NCI-H1436 (cell line): ENCODE measurements at places on chromosomes 3 and 15.

DNA sequence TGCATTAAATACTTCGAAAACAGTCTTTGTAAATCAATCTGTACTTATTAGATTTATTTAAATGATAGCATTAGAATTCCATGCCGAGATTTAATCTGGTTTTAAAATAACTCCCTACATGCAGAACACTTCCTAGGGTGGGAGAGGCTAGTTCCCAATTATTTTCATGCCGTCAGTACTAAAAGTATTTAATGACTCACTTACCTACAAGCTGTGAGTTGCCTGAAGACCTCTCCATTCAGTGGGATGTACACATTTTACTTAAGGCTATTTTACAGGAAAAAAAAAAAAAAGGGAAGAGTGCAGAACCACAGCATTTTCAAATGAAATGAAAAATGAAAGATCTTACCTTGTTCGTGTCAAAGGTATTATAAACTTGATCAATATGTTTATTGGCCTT, 469 bp downstream of the GUCA1C start:
- no peak for DNase-seq

GRCh38 chr3:194637541-194638400, 4.6 kb upstream of the TMEM44 start:
- no peak for DNase-seq

DNA sequence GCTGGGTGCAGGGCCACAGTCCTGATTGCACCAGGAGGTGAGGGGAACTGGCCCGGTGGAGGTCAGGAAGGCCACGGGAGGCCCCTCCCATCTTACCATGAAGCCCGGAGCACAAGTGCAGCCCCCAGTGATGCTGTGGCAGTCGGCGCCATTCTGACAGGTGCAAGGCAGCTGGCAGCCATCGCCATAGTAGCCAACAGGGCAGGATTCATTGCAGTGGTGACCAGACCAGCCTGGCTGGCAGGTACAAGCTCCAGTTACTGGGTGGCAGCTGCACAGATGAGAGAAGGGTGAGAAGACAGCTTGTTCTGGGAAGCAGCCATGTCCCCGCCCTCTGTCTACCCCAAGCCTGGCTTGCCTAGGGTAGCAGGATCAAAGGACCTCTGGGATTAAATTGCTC, 88.2 kb downstream of the RAB11A start:
- no peak for DNase-seq

DNA sequence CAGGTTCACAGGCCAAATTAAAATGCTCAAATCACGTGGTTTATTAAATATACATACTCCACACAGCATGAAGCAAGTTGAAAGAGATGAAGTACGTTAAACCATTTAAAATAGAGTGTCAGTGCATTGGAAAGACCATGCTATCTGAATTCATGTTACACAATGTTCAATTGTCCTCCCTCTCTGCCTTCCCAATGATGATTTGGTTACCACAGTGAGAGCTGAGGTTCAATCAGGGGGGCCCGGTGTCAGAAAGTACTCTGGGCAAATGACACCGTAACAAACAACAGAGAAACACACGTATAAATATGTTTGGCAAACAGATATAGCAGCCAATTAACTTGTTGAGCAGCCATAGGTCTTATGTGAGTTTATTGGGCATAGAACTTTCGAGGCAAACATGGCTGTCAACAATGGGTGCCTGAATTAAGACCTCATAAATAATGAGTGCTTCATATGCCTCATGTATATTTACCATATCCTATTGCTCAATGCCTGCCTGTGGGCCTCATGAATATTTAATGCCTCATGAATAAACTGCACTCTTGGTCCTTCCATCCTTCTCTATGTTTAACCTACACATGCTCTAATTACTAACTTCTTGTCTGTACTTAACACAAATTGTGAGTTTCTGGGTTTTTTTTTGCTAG, 641.5 kb downstream of the PLOD2 start:
- peak; percentile 40 for DNase-seq

- peak; percentile 89 for DNase-seq
Observed at GRCh38 chr3:48663489-48664312, 1.0 kb upstream of the CELSR3 start.

DNA sequence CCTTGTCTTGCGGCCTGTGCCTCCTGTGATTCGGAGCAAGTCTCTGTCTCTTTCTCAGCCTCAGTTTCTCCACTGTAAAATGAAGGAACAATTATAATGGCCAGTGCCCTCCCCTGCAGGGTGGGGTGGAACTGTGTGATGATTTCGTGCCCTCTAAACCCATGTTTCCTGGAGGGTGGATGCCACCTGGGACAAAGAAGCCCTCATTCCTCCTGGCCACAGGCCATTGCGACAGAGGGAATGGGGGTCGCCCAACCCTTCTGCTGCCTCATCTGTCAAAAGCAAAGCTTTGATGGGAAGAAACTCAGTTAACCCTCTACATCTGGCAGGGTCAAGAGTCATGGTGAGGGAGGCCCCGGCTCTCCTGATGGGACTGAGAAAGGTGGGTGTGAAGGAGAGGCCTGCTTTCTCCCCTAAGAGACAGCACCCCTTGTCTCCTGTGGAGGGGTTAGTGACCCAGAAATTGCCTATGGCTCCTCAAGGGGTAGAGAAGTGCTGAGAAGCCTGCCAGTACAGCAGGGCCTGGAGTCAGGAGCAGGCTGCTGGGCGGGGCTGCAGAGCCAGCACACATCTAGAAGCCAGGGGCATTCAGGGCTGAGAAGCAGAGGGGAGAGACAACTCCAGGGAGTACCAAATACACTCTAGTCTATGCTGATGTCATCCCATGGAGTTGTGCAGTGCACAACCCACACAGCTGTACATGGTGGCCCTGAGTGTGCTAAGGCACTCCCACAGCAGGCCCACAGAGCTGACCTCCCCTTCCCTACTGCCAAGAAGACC, 61.0 kb downstream of the PLXNA1 start:
- no peak for DNase-seq

DNA sequence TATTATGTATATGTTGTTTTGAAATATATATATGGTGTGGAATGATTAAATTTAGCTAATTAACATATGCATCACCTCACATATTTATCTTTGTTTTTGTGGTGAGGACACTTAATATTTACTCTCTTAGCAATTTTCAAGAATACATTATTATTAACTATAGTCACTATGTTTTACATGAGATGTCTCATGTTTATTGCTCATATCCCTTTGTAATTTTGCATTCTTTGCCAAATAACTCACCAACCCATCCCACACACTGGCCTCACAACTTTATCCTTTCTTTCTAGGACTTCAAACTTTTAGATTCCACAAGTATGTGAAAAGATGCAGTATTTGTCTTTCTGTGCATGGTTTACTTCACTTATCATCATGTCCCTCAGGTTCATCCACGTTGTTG, 950.2 kb upstream of the CADM2 start:
- DNase-seq: no peak

GRCh38 chr15:58742819-58743502, 6.5 kb downstream of the ADAM10 start:
- DNase-seq: no peak

DNA sequence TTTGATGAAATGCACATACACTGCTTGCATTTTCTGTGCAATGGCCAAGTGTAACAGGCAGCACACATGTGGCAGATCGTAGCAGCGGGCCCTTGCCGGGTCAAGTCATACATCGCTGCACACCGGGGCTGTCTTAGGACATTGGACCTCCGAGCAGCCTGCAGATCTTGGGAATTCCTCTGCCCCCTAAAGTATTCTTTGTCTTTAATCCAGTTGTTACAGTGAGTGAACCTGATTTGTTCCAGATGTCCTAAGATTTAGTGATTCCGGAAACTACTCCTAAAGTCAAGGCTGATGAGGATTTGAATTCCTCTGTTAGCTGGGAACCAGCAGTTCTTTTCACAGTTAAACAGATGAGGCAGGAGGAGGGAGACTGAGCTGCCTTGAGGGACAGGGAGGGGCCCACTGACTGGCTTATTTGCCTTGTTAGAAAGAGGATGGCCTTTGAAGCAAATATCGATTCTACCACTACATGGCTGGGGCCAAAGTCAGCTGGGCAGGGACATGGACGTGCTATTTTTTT, 190.7 kb upstream of the CTDSPL start:
- DNase-seq: no peak

GRCh38 chr3:127675651-127676391, 3.1 kb downstream of the ABTB1 start:
- no peak for DNase-seq

- DNase-seq: no peak
Observed at GRCh38 chr15:31225356-31225955, 101.2 kb upstream of the KLF13 start.

- no peak for DNase-seq
Observed at GRCh38 chr3:39019299-39019698, 32.4 kb downstream of the SCN11A start.

GRCh38 chr3:148879256-148879655, 14.2 kb downstream of the CPA3 start:
- no peak for DNase-seq

- DNase-seq: no peak
Observed at GRCh38 chr15:60191821-60192220, 187.7 kb downstream of the FOXB1 start.

DNA sequence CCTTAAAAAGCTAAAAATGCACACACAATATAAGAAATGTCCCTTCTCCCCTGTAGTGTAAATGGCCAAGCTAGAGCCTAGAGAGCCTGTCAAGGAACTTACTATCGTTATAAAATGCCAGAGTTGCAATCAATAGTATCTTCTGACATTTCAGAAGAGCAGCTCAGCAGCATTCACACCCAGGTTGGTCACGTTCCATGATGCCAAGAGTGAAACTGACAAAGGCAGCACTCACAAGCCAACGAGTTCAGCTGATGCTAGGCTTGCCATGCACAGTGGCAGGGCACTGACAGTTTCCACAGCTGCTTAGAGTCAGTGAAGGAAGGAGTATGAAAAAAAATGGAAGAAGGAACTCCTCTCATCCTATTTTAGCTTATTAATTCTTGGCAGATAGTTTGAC, 331.4 kb upstream of the CCDC54 start:
- DNase-seq: no peak

GRCh38 chr3:8436661-8437287, 64.8 kb upstream of the LMCD1 start:
- DNase-seq: no peak

DNA sequence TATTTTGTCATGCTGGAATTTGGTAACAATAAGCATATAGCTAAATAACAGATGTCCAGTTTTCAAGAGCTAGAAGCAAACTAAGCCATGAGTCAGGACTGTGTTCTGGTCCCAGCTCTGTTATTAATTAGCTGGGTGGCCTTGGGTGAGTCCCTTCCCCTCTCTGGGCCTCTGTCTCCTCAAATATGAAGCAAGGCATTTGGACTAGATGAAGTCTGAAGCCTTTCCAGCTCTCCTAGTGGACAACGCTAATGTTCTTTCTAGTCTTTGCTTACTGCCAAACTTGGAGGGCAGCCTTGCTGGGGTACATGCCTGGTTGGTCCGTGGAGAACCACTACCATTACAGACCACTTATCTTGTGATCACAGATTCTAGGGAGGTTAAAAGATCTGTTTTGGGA, 127.6 kb downstream of the DUT start:
- DNase-seq: no peak

- DNase-seq: no peak
Observed at GRCh38 chr15:83844742-83845141, 190.8 kb downstream of the ADAMTSL3 start.

DNA sequence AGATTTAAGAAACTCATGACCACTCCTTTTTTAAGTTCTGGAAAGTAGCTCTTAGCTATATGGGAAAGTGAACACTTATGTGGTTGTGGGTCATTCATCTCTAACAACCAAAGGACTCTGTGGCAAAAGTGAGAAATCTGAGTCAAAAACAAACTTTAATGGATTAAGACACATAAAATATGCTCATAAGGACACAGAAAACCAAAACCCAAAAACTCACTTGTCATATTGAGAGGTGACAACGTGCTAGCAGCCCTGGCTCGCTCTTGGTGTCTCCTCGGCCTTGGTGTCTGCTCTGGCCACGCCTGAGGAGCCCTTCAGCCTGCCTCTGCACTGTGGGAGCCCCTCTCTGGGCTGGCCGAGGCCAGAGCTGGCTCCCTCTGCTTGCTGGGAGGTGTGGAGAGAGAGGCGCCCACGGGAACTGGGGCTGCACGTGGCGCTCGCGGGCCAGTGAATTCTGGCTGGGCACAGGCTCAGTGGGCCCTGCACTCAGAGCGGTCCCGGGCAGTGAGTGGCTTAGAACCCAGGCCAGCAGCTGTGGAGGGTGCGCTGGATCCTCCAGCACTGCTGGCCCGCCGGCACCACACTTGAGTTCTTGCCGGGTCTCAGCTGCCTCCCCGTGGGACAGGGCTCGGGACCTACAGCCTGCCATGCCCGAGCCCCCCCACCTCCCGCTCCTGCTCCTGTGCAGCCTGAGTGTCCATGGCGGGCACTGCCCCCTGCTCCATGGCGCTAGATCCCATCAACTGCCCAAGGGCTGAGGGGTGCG, 30.3 kb upstream of the SKIL start:
- DNase-seq: no peak

GRCh38 chr3:177057768-177058167, 139.5 kb downstream of the TBL1XR1 start:
- DNase-seq: no peak

- no peak for DNase-seq
Observed at GRCh38 chr3:126826693-126827092, 122.7 kb downstream of the CHCHD6 start.

DNA sequence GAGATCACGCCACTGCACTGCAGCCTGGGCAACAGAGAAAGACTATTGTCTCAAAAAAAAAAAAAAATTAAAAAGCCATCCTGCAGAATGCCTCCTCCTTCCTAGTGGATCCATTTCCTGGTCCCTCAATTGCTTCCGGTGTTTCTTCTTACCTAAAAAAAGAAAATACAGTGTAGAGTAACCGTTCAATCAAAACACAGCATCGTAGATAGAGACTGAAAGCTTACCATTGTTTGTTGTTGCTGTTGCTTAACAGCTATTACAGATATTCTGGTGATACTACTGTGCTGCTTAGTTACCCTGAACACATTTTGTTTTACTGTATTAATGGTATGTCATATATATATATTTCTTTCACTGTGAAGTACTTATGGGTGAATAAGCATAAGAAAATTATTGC, 105.5 kb upstream of the LRRFIP2 start:
- no peak for DNase-seq

DNA sequence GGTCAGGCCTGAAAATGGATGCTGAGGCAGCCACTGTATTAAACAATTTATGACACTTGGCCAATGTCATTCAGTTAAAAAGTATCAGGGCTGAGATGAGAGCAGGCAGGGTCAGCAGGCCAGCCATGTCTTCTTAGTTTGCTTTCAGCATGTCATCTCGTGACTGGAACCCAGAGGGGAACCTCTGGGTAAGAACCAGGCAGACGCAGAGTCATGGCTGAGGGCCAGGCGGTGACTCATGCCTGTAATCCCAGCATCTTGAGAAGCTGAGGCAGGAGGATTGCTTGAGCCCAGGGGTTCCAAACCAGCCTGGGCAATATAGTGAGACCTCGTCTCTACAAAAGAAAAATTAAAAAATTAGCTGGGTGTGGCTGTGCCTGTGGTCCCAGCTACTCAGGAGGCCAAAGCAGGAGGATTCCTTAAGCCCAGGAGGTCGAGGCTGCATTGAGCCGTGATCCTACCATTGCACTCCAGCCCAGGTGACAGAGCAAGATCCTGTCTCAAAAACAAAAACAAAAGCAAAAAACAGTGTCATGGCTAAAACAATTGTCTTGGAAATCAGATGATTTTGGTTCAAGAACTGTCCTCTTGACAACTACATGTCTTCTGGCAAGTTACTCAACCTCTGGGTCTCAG, 11.7 kb downstream of the BCL2L10 start:
- no peak for DNase-seq

GRCh38 chr3:72058493-72059081, 273.6 kb upstream of the PROK2 start:
- no peak for DNase-seq

GRCh38 chr15:32819448-32819847, 101.6 kb downstream of the GREM1 start:
- DNase-seq: no peak

- no peak for DNase-seq
Observed at GRCh38 chr15:101372960-101373525, 78.0 kb upstream of the SNRPA1 start.
